ENCODE measurements at places on chromosomes 2 and 18. TPM values are rescaled to one million over a fixed set of nuclear protein-coding genes. Genes with fewer than 3 reads are reported as not detected.

DNA sequence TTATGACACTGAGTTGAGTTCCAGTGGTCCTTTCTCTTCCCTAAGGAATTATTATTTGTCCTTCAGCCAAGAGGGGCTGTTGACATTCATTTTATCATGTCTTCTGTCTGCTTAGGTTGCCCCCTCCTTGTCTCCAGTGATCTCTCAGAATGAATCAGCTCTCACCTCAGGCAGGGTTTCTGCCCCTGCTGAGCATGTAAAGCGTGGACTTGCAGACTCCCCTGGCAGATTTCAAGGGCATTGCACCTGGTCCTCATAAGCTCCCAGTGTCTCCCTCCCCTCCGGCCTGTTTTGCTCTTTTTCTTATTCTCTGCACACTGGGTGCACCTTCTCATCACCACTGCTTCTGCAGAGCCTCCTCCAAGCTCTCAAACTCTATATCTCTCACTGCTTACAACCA, 188.4 kb downstream of the KCNS3 start:
- no peak for DNase-seq

GRCh38 chr18:62802523-62802922, 87.2 kb downstream of the PHLPP1 start:
- no peak for DNase-seq

- DNase-seq: no peak
Measured at GRCh38 chr2:119415630-119416029, 16.0 kb upstream of the TMEM37 start.

DNA sequence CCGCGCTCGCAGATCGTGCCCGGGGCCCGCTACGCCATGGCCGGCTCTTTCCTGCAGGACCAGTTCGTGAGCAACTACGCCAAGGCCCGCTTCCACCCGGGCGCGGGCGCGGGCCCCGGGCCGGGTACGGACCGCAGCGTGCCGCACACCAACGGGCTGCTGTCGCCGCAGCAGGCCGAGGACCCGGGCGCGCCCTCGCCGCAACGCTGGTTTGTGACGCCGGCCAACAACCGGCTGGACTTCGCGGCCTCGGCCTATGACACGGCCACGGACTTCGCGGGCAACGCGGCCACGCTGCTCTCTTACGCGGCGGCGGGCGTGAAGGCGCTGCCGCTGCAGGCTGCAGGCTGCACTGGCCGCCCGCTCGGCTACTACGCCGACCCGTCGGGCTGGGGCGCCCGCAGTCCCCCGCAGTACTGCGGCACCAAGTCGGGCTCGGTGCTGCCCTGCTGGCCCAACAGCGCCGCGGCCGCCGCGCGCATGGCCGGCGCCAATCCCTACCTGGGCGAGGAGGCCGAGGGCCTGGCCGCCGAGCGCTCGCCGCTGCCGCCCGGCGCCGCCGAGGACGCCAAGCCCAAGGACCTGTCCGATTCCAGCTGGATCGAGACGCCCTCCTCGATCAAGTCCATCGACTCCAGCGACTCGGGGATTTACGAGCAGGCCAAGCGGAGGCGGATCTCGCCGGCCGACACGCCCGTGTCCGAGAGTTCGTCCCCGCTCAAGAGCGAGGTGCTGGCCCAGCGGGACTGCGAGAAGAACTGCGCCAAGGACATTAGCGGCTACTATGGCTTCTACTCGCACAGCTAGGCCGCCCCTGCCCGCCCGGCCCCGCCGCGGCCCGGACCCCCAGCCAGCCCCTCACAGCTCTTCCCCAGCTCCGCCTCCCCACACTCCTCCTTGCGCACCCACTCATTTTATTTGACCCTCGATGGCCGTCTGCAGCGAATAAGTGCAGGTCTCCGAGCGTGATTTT, 7.6 kb downstream of the TBR1 start:
- no peak for DNase-seq

Gene KCNE4
- not detected for polyA plus RNA-seq

Data from CD4-positive, CD25-positive, alpha-beta regulatory T cell (primary cell).